ENCODE measurements at places on chromosomes 11 and 22. TPM values are rescaled to one million over a fixed set of nuclear protein-coding genes. Genes with fewer than 3 reads are reported as not detected.
A peak's percentile ranks its signal among the peaks of the same experiment; 100 is the strongest.

TIMP3 gene
- 0.86 TPM for total RNA-seq

CRACR2B gene
- 29.0 TPM for total RNA-seq

NAALAD2 gene
- total RNA-seq = 1.8 TPM

SLC35C1 gene
- 8.9 TPM for total RNA-seq

THY1 gene
- 184 TPM for total RNA-seq

DNA sequence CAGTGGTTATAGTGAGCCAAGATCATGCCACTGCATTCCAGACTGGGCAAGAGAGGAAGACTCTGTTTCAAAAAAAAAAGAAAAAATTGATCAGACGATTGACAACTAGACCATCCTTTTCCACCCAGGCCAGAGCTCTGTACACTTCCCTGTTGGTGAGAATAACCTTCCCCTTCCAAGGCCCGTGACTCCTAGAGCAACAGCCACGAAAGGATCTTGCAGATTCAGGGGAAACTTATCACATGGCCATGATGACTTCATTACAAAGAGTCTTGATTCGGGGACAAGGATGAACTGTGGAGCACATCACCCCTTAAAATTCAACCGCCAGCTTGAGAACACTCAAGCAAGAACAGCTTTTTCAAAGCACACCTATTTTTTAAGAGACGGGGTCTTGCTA, 10.3 kb downstream of the CD5 start:
- H3K27ac ChIP-seq = no peak overlapping the region
- no peaks in the 10 kb centered on the region for H3K4me1 ChIP-seq
- H3K4me3 ChIP-seq = no peak overlapping the region
- H3K36me3 ChIP-seq = no peaks in the 10 kb centered on the region
- DNase-seq = no peak

DNA sequence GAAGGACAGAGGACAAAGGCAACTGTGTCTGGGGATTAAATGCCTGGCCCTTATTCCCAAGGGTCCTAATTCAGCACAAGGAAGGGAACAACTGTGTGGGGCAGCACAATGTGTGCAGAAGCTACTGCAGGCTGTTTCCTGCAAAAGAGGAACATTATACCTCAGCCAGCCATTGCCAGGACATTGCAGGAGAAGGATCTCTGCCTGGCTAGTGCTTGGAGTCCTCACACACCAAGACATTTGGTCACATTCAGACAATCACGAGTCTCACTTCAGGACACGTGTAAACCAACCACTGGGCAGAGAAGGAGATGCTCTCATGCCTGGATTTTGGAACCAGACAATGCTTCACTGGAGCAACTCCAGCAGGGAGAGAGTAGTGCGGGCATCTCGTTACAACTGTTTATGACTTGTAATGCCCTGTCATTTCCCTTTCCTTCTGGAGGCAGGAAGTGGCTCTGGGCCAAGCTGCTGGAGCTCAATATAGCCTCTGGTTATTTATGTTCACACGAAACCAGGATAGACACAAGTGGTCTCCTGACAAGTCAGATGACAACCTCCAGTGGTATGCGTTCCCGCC, 23.9 kb upstream of the ZC3H12C start:
- H3K27me3 ChIP-seq = no peaks in the 10 kb centered on the region
- no peaks in the 10 kb centered on the region for H3K4me1 ChIP-seq
- no peak for DNase-seq
- no peaks in the 10 kb centered on the region for H3K36me3 ChIP-seq
- H3K27ac ChIP-seq = no peak overlapping the region
- no peak overlapping the region for H3K4me3 ChIP-seq

DNA sequence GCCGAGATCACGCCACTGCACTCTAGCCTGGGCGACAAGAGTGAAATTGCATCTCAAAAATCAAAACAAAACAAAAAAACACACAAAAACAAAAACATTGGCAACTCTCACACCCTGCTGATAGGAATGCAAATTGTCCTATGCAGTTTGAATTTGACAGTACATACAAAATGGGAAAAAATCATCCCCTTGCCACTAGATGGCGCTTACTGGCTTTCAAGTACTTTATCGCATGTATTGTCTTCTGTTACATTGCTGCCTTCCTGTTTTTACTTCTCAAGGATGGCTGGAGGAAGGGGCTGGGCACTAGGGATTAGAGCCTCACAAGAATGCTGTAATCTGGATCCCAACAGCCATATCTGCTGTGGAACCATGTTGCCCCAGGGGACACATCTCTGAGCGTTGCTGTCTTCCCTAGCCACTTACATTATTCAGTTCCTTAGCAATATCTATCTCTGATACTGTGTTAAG, 59.4 kb upstream of the A4GALT start:
- peak; percentile 76 for DNase-seq
- no peak overlapping the region for H3K4me3 ChIP-seq
- H3K36me3 ChIP-seq = no peaks in the 10 kb centered on the region
- H3K27ac ChIP-seq = no peak overlapping the region
- H3K4me1 ChIP-seq = no peaks in the 10 kb centered on the region
- H3K27me3 ChIP-seq = no peaks in the 10 kb centered on the region

- peaks cover 27% of the 10 kb centered on the region for H3K36me3 ChIP-seq
- H3K27me3 ChIP-seq = no peaks in the 10 kb centered on the region
- no peak overlapping the region for H3K27ac ChIP-seq
- no peak for DNase-seq
- H3K4me1 ChIP-seq = peaks cover 6% of the 10 kb centered on the region
- H3K4me3 ChIP-seq = no peak overlapping the region
These were observed 14.4 kb upstream of the CTTN start for GRCh38 chr11:70383664-70384565.

GRCh38 chr11:2752204-2752770, 52.5 kb upstream of the KCNQ1OT1 start:
- no peak overlapping the region for H3K4me3 ChIP-seq
- DNase-seq = no peak
- no peaks in the 10 kb centered on the region for H3K4me1 ChIP-seq
- no peaks in the 10 kb centered on the region for H3K36me3 ChIP-seq
- no peak overlapping the region for H3K27ac ChIP-seq
- H3K27me3 ChIP-seq = peaks cover 6% of the 10 kb centered on the region

GRCh38 chr11:34236572-34236971, 121.2 kb downstream of the ABTB2 start:
- peaks cover 3% of the 10 kb centered on the region for H3K4me1 ChIP-seq
- no peaks in the 10 kb centered on the region for H3K27me3 ChIP-seq
- DNase-seq = no peak
- H3K4me3 ChIP-seq = no peak overlapping the region
